ENCODE measurements at places on chromosomes 6 and 20. TPM values are rescaled to one million over a fixed set of nuclear protein-coding genes. Genes with fewer than 3 reads are reported as not detected.

GRCh38 chr20:33079259-33079658, at the start of gene BPIFB4:
TSS of gene BPIFB4 (plus strand) at chr20:33079643. CDS start at chr20:33081527, 1,884 bp downstream.
- peaks cover 6% of the 10 kb centered on the region for H3K27me3 ChIP-seq
- H3K4me1 ChIP-seq = no peaks in the 10 kb centered on the region
- H3K27ac ChIP-seq = no peak within 1 kb of the TSS
- no peak within 1 kb of the TSS for H3K4me3 ChIP-seq
- DNase-seq = no peak
- H3K36me3 ChIP-seq = no peaks in the 10 kb centered on the region

DNA sequence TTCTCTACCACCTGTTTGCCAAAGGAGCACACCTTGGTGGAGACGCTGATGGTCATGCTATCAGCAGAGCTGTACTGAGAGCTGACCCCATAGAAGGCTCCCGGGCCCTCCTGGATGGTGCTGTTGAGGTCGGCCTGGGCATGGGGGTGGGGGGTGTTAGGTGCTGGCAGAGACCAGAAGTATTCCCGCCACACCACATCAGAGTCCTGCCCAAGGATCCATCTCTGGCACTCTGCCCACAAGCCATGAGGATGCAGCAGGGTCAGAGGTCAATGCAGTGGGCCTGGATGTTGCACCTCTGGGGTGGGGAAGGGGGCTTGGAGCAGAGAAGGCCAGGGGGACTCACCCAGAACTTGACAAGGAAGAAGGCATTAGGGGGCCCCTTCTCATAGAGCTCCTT, 7.4 kb downstream of the RPL10A start:
- H3K4me3 ChIP-seq = no peak overlapping the region
- peaks cover 15% of the 10 kb centered on the region for H3K36me3 ChIP-seq
- no peak overlapping the region for H3K27ac ChIP-seq
- peaks cover 24% of the 10 kb centered on the region for H3K4me1 ChIP-seq
- DNase-seq = no peak

GRCh38 chr6:129661536-129662405, 48.2 kb downstream of the ARHGAP18 start:
- H3K4me1 ChIP-seq = peaks cover 29% of the 10 kb centered on the region
- no peak overlapping the region for H3K4me3 ChIP-seq
- no peaks in the 10 kb centered on the region for H3K27me3 ChIP-seq
- DNase-seq = no peak
- peak overlapping the region; percentile 17 for H3K27ac ChIP-seq

Gene LRP11
- total RNA-seq = 59.6 TPM

Gene RIPPLY2
- total RNA-seq = not detected

Gene TP53TG5
- not detected for total RNA-seq

Data from osteocyte (in vitro differentiated cells).